RPMI8226 (cell line): ENCODE measurements at places on chromosomes 5 and 9.
A peak's percentile ranks its signal among the peaks of the same experiment; 100 is the strongest.

DNA sequence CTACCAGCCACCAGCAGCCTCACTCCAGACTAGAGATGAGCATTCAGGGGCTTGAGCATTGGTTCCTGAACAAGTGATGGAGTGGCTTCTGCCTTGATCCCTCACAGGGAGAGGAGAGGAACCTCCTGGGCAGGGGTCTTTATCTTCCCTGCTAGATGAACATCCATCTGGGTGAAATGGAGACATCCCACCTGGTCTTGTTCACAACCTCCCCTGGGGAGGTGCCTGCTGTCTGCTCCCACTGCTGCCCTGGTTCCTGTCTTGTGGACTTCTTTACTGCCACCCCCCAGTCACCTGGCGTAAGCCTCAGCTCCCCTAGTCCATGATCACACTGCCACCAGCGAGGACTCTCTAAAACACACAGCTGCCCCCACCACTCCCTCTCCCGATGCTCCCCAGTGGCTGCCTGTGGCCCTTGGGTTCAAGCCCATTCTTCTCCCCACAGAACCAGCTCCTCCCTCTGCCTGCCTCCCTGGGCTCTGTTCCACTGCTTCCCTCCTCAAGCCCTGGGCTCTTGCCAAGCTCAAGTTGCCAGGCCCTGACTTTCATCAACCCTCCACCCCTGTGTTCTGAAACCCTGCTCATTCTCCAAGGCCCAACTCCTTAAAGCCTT is 51.5 kb downstream of the COL15A1 start:
- DNase-seq = no peak

DNA sequence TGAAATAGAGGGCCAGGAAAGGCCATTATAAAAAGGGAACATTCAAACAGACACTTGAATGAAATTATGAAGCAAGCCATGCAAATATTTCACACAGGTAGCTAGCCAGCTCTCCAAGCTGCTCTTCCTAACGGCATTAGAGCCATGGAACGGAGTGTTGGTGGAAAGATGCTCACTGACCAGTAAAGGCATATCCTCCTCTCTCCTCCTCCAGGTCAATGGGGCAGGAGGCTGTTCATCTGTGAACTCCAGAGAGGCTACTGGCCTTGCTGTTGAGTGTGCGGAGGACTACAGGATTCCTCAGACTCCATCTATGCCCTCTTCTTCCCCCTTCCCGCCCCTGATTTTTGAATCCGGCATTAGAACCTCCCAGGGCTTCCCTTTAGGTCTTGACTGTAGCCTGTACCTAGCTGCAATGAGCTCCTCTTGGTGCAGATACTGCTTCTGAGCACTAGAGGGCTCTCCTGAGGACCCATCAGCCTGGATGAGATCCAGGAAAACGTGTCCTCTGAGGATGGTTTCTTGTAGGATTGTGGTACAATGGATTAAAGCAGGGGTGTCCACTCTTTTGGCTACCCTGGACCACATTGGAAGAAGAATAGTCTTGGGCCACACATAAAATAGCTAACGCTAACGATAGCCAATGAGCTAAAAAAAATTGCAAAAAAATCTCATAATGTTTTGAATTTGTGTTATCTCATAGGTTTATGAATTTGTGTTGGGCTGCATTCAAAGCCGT is 162.2 kb downstream of the SREK1 start:
- DNase-seq = peak; percentile 66

DNA sequence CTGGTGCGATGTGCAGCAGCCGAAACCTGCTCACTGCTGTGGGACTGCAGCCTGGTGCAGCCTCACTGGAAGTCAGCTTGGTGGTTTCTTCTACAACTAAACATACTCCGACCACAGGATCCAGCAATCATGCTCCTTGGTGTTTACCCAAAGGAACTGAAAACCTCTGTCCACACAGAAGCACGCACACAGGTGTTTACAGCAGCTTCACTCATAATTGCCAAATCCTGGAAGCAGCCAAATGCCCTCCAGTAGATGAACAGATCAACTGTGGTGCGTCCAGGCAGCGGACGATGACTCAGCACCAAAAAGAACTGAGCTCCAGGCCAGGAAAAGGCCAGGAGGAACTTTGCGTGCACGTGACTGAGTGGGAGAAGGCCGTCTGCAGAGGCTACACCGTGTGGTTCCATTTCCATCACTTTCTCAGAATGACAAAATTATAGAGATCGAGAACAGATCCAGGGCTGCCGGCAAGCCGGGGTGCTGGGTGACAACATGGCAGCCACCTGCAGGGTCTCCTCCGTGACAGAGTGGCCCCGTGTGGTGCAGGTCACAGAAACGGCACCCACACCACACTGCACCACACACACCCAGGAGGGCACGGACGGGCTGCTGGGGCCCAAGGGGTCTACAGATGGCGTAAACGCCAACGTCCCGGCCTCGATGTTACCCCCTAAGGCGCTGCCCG is 23.1 kb upstream of the NSMF start:
- peak; percentile 92 for DNase-seq

DNA sequence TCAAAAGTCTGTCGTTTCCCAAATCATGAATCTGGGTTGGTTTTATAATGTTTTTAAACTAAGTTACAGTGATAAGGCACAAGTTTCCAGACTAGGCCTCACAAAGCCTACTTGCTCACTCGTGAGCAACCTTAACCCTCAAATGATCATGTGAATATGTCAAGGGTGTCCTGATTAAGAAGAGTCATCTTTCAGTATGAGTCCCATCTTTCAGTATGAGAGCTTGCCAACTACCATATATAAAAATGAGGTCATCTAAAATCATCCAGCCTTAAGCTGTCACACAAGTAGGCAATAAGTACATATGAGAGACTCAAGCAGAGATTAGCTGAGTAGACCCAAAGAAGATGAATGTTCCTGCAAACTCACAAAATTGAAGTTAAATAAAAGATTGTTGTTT is 668.4 kb upstream of the FAM174A start:
- no peak for DNase-seq

DNA sequence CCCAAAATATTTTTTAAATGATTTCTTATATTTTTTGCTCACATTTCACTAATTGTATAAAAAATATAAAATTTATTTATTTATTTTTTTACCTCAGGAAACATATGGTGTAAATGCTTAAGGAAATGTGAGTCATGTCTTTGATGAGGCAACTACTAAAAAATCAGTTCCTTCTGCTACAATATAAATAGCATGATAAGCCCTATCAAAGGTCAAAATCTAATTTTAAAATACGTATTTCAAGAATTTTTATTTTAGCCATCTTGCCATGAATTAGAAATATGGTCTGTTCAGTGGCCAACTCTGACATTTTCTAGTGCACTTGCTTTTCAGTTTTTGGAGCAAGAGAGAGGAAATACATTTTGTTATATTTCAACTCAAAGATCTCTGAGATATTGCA is 50.5 kb downstream of the PDE4D start:
- DNase-seq = no peak

- DNase-seq = no peak
Measured at GRCh38 chr5:169805937-169806700, 169.0 kb downstream of the DOCK2 start.

DNA sequence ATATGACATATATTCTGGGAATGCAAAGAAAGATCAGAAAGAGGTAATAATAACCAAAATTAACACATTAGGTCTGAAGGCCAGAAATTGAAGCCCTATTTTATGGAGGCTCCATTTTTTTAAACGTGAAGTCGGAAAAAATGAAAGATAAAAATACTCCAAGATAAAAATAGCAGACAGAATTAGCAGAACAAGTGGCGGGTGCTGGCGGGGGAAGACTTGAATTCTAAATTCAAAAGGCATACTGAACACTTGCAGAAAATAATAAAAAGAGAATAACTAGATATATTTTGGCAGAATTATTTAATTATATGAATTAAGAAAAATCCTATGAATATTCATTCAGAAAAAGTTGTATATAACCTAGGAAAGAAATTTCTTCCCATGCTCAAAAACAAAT is 543.7 kb upstream of the ACO1 start:
- DNase-seq = no peak

- DNase-seq = no peak
Measured at GRCh38 chr9:127915325-127915752, 1.5 kb downstream of the ST6GALNAC4 start.

DNA sequence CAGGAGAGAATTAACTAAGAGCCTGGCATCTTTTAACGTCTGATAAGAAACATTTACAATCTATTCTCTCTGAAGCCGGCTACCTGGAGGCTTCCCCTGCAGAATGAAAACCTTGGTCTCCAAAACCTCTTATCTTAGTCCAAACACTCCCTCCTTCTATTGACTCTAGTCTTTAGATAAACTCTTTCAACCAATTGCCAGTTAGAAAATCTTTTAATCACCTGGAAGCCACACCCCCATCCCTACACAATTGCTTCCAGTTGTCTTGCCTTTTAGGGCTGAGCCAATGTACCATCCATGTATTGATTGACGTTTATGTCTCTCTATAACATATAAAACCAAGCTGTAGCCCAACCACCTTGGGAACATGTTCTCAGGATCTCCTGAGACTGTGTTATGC is 1343.1 kb upstream of the C9orf72 start:
- DNase-seq = no peak

DNA sequence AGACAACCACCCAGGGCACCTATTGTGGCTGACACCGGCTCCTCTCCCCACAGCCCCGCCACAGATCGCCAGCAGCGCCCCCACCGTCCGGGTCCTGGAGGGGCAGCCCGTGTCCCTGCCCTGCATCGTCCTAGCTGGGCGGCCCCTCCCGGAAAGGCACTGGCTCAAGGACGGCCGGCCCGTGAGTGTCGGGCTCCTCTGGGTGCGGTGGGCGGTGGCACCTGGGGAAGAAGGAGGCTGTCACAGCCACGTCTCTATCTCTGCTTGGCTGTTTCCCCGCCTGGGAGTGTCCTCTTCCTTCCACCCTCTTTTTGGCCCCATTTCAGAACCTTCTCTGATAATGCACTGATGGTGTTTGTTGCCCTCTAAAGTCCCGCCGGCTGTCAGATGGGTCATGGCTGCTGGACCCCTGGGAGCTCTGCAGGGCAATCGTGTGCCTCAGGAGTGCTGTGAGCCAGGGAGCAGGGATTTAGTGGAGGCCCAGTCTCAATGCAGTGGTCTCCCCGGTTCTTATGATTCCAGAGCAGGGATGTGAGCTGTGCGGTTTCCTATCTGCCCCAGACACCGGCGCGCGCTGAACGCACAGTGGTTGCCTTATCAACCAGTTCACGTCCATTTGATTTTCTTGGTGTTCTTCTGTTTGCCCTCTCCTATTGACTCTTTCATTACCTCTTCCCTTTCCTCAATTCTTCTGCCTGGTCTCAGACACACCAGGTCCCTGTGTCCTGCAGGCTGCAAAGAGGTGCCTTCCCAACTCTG is 55.3 kb downstream of the HMCN2 start:
- DNase-seq = peak; percentile 68

DNA sequence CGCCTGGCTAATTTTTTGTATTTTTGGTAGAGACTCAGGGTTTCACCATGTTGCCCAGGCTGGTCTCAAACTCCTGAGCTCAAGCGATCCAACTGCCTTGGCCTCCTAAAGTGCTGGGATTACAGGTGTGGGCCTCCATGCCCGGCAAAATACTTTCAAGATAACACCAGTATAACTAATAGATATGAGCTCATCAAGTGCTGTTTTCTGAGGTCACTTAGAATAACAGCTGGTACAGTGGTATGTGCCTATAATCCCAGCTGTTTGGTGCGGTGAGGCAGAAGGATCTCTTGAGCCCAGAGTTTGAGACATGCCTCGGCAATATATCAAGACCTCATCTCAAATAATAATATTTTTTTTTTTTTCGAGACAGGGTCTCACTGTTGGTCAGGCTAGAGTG is 30.5 kb upstream of the CREBRF start:
- DNase-seq = no peak

DNA sequence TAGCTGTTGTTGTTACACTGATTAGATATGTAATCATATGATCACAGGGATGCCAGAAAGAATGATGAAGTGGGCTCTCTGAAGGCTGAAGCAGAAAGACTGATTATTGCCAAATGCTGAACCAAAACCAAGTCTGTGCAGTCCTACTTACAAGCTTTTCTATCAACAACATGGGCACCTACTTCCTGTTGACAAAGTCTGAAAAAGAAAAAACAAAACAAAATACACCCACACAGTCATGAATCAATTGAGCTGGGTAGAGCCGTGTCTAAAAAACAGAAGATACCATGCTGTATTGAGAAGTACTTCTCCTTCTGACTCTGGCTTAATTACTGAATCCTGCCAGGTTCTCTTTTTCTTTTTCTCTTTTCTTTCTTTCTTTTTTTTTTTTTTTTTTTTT is 363.4 kb downstream of the RAB3C start:
- DNase-seq = no peak

GRCh38 chr9:35831040-35831439 is 2.0 kb downstream of the TMEM8B start:
- DNase-seq = no peak

DNA sequence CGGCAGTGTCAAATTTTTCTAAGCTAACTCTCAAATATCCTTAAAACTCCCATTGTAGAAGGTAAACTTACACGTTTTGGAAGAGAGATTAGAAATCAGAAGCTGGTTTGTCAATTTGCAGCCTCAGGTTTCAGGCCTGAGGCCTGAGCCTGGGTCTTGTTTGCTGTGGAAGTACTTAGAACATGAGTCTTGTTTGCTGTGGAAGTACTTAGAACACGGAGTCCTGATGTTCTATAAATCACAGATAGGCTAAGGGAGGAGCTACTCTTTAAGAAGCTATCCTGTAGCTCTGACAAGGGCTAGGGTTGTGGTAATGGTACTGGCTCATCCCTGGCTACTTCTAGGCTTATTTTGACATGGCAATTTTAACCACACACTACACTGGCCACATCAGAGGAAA is 97.8 kb downstream of the FBXW11 start:
- no peak for DNase-seq

DNA sequence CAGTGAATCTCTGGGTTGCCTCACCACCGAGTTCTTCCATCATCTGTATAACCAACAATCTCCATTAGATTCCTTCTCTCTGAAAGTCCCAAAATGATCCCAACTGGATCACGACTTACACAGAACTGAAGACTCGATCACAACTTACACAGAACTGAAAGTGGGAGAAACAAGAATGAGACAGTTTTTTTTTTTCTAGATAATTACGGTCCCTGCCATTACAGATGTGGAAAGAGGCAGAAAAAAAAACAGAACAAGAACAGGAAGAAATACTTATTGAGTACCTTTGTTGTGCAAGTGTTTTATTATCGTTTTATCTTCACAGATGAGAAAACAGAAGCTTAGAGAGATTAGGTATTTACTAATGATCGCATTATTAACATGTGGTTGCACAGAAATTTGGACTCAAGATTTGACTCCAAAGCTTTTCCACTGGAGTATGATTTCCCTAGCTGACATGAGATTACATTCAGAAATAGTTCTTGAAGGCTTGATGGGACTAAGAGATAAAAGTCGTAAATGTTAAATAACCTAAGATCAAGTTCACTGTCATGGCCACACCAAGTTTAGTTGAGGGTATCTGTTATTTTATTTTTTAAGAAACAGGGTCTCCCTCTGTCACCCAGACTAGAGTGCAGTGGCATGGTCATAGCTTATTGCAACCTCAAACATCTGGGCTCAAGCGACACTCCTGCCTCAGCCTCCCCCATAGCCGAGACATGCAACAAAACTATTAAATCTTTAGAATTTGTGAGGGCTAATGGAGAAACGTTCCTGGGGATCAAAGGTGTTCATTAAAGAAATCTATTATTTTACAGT is 8.9 kb downstream of the PLK2 start:
- DNase-seq = no peak
